ENCODE measurements at places on chromosomes 2 and 18.

DNA sequence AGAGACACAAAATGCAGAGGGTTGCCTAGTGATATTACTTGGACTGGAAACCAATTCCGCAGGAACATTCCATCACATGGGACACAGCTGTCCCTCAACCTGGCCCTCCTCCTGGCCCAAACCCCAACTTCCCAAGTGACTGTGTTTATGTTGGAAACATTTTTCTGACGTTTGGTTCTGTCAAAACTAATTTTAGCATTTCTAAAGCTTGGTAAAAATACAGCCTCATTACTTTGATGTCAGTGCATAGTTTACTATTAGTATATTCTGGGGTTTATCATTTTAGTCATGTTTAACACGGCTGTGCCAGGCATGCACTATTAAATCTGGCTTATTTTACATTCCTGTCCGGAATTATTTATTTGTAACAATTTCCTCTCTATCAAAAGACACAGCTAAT, 69.9 kb downstream of the GLI2 start:
- no peak for DNase-seq

DNA sequence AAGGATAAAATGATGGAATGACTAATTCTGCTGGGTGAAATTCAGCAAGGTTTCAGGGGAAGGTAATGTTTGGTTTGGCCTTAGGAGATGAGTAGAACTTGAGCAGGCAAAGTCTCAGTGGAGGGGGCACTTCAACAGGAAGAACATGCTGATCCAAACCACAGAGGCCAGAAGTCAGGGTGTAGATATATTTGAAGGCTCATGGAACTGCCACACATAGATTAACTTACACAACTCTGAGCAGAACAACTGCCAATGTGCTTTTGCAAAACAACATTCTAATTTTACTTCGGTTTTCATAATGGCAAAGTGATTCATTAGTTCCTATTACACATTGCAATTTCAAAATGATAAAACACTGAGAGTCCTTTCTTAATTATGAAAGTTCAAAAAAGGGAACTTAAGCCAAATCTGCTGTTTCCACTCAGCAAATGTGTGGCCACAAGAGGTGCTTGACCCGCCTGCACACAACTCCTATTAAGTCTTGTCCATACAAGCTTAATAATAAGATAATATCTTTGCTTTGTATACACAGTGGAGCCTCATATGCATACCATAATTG, 284.8 kb downstream of the MREG start:
- peak; percentile 97 for DNase-seq

DNA sequence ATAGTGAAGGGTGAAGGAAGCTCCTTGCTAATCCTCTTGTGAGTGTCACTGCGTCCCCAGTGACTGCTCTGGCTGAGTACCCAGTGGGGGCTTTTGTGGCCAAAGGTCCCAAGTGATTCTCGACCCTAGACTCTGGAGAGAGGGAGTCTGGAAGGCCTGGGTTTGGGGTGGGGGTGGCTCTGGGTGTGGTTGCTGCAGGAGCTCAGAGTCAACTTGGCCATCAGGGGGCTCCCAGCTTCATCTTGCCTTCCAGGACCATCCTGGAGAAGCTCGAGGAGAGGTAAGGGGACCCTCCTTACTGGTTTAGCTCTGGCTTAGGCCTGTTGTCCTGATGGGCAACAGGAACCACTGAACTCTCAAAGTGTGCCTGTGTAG, 592 bp downstream of the PSD4 start:
- no peak for DNase-seq

DNA sequence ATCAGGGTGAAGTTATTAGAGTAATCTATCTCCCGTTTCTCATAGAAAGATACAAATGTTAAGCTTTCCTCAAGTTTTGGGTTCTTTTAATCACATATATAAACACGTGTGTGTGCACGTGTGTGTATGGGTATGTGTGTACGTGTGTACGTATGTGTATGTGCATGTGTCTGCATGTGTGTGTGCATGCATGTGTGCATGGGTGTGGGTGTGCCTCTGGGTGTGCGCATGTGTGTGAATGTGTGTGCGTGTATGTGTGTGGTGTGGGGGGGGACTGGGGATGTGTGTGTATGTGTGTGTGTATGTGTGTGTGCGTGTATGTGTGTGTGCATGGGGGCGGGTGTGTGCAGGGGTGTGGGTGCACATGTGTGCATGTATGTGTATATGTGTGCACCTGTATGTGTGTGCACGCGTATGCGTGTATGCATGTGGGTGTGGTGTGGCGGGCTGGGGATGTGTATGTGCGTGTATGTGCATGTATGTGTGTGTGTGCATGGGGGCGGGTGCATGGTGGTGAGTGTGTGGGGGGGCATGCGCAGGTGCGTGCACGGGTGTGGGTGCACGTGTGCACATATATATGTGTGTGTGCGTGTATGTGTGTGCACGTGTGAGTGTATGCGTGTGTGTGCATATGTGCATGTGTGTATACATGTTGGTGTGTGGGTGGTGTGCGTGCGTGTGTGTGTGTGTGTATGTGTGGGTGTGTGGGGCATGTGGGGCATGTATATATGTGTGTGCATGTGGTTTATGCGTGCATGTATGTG, 304.0 kb downstream of the MBD2 start:
- DNase-seq: no peak

GRCh38 chr2:146532509-146533147, 1312.2 kb upstream of the ACVR2A start:
- no peak for DNase-seq

DNA sequence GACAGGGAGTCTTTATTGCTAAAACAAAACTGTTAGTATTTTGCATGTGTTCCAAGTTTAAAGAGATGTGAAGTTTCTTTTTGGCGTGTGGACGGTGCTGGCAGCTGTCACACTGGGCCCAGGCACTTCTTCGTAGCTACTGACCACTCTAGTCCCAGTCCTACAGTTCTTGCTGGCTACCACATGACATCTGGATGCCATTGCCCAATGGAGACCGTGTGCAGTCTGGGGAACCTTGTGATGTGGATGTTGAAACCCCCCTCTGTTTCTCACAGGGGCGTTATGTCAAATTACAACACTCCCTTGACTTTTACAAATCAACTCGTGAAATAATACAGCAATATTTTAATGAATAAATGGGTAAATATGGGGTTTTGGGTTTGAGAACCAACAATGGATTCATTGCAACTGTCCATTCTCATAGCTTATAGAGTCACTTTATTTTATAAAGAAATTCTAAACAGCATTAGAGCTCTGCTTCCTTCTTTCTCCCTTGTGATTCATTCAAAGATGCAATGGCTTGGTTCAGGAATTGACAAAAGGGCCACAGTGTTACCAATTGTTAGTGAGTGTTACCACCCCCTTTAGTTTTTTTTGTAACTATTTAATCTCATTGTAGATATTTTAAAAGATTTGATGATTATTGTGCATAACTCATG, 1.2 kb downstream of the GPD2 start:
- DNase-seq: peak; percentile 95

GRCh38 chr2:148519013-148519412, 125.5 kb upstream of the EPC2 start:
- no peak for DNase-seq

GRCh38 chr2:175207741-175208438, 26.4 kb upstream of the ATP5MC3 start:
- no peak for DNase-seq

DNA sequence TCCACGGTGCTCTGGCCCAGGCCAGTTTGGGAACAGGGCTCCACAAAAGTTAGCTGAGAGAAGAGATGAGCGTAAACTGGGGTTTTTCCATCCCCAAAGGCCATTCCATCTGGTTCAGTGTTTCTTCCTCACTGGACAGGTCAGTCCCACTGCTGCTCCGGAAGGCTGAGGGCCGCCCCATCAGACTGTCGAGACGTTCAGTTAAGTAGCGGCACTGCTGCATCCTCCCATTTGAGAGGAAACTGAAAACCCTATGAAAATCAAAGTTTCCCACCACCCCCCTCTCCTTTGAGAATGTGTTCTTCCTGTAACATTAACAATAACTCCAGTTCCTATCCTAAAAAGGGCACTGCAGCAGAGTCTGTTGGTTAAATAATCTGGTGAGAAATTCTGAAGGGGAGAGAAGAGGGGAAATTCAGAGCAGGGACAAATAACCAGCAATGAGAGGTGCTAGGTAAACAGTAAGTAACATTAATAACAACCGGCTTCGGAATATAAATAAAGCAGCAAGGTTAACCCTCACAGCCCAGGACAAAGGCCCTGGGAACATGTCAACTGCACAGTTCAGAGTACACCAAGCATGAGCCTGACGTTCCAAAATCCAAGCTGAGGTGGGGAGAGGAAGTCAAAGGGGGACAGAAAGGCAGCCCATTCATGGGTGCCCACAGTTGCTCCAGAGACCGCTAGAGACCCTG, 55.4 kb downstream of the UXS1 start:
- DNase-seq: no peak

- DNase-seq: no peak
These were observed 176.0 kb downstream of the CTIF start for GRCh38 chr18:48714873-48715272.

DNA sequence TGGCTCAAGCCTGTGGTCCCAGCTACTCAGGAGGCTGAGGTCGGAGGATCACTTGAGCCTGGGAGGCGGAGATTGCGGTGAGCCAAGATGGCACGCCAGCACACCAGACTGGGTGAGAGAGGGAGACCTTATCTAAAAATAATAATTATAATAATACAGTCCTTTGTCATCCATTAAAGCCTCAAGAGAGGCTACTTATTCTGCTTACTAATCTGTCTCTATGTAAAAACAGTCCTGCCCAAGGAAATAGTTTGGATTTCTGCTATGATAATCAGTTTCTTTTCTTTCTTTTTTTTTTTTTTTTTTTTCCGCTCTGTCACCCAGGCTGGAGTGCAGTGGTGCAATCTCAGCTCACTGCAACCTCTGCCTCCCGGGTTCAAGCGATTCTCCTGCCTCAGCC, 228.3 kb downstream of the C1D start:
- DNase-seq: no peak

DNA sequence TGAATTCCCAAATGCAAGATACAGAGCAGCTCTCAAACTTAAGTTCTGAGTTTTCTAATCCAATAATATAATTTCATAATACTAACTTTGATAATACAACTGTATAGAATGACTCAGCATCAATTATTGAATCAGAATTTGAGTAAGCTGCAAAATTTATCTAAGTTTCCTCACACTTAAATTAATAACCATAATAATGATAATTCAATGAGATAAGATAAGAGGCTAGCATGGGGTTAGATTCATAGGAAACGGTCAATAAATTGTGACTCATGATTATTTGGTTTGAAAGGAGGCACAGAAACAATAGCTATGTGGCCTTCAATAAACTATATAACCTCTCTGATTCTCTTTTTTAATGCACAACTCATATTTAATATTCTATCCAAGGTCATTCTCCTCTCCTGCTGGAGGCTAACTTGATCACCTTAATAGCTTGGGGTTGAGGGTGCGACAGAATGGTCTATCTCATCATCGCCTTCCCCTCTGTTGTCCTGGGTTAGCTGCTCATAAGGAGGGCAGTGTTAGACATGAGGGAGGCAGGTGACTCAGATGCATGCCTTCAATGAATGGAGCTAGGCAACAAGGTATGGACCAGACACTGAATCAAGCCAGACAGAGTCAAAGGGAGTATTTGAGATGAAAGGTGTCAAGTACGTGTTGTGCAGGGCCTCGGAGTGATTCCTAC, 36.2 kb upstream of the BMP10 start:
- no peak for DNase-seq

- no peak for DNase-seq
These were observed 8.5 kb downstream of the RAX start for GRCh38 chr18:59264651-59265245.

DNA sequence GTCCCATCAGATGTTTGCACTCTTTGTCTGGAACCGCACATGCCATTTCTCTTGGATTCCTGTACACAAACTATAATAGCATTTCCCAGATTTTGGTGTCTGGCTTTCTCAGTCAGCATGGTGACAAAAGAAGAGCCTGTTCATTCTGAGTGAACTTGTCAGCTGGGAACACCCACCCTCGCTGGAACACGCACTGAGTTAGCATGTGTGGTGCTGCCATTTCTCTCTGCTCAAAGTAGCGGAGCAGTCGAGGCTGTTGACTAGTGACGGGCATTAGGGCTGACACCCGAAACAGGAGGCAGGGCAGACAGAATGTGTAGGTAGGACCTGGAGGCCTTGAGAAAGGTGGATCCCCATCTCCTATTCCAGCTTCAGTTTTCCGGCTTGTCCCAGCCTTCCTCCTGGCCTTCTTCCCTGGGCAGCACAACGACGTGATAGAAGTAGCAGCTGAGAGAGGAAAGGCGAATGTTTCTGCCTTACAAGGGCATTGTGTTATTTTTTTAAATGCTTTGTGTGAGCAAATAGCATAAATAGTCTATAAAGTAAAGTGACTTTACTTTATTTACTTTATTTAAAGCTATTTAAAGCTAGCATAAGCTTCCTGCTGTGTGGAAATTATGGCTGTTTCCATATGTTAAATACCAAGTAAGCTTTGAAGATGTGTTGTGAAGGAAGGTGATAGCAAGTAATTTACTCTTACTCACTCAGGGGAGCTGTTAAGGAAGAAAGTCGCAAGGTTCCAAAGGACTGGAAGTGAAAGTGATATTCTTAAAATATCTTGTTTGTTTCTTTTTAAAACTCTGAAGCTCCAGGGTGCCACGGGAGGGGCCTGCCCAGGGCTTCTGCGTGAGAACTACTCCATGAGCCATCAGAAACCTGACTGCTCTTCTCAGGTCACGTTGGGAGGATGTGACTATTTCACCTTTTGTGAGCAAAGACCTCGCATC, 272.6 kb downstream of the NEDD4L start:
- no peak for DNase-seq

GRCh38 chr2:70709275-70710037, 58.5 kb downstream of the ADD2 start:
- DNase-seq: no peak

- DNase-seq: no peak
These were observed 145.8 kb downstream of the AGPS start for GRCh38 chr2:177538323-177538722.

GRCh38 chr2:86036669-86037138, 69.0 kb downstream of the POLR1A start:
- no peak for DNase-seq

- DNase-seq: no peak
These were observed 112.2 kb downstream of the ALPK2 start for GRCh38 chr18:58516514-58517285.

- no peak for DNase-seq
These were observed 276.4 kb downstream of the ALK start for GRCh38 chr2:29644949-29645348.

DNA sequence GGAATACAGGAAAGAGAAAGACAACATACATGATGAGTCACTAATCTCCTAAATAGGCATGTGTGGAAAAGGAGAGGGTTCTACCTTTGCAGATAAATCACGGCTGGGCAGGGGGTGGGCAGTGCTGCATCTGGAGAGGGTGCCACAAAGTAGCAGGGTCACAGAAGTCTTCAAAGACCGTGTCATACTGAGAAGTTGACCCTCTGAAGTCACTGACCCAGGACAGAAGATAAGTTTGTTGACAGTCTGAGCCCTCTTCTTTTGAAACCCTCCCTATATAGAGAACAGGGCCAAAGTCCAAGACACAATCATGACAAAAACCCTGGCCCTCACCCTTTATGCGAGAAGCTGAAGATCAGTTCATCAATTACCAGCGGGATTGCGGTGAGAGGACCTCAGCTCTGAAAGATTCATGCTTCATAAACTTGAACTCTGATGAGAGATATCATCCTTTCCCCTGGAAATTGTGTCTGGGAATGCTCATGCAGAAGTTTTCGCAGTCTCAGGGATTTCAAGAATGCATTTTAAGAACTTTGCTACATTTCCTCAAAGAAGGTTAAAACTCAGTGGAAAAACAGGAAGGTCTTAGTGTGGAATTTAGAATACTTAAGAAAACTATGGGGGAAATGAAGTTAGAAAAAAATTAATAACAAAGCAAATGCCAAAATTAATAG, 129.5 kb downstream of the FAM124B start:
- DNase-seq: no peak

Data from inflammatory macrophage treated with lipopolysaccharide for 1 hour (primary cell).